ENCODE measurements at places on chromosomes 3 and 15. TPM values are rescaled to one million over a fixed set of nuclear protein-coding genes. Genes with fewer than 3 reads are reported as not detected.

ADGRG7 gene
- total RNA-seq = 4.2 TPM

LAMB2 gene
- total RNA-seq = 181 TPM

CPA3 gene
- total RNA-seq = not detected

GABRB3 gene
- total RNA-seq = not detected

DNA sequence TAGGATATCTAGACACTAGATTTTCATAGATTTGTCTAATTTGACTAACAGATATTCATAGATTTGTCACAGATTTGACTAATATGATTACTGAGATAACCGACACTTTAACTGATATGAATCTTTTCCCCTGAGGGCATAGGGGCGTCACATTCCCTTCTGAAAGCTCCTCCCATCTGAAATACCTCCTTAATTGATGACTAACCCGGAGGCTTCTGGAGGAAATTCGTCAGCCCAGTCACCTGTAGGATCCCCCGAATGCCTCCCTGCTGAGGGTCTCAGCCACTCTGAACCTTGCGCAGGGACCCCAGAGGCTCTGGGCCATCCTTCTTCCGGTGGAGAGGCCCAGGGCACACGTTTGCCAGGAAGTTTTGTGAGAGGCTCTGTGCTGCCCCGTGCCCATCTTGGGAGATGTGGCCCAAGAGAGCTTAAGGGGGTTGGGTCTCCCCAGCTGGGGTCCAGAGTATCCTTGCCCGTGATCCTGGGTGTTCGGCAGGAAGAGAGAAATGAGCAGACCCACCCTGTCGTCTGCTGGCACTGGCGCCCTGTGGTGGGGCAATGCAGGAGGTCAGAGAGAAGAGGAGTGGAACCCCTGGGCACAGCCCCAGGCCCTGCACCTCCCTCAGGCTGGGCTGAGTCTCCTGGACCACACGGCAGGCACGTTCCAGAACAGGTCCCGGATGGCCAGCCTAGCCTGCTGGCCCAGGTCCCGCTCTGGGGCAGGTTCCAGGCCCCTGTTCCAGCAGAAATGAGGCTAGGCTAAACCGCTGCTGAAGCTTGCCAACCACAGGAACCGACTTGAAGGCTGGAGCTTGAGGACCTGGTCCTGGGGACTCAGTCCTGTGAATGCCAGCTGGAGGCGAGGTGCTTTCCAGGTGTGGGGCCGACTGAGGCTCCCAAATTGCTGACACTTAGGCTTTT, 1.7 kb downstream of the PLA2G4D start:
- H3K27ac ChIP-seq = no peak overlapping the region
- no peaks in the 10 kb centered on the region for H3K36me3 ChIP-seq
- no peak overlapping the region for H3K4me3 ChIP-seq
- DNase-seq = no peak
- H3K27me3 ChIP-seq = no peaks in the 10 kb centered on the region
- H3K4me1 ChIP-seq = peaks cover 10% of the 10 kb centered on the region

DNA sequence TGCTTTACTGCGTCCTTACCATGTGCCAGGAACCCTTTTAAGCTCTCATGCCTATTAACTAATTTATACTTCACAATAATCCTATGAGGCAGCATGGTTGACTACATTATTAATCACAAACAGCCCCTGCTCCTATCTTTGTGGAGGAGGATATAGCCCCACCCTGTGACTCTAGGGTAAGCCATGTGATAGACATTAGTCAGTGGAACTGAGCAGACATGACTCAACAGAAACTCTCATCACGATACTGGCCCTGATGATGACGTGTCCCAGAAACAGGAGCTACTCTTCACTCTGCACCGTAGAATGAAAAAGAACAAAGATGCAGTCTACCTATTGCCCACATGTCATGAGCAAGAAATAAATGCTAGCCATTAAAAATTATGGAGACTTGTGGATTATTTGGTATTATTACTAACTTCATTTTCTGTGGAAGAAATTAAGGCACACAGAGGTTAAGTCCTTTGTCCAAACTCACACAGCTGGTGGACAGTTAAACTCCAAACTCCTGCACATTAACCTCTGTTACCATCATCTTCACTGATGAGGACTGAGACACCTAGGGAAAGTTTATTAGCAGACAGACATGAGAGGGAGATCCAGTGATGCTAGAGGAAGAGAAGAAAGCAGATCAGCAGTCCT, 51.2 kb downstream of the CFAP20DC start:
- no peaks in the 10 kb centered on the region for H3K36me3 ChIP-seq
- H3K27ac ChIP-seq = no peak overlapping the region
- no peaks in the 10 kb centered on the region for H3K27me3 ChIP-seq
- H3K4me3 ChIP-seq = no peak overlapping the region
- no peaks in the 10 kb centered on the region for H3K4me1 ChIP-seq
- no peak for DNase-seq

- H3K4me1 ChIP-seq = no peaks in the 10 kb centered on the region
- no peak overlapping the region for H3K4me3 ChIP-seq
- H3K27ac ChIP-seq = no peak overlapping the region
- DNase-seq = no peak
- no peaks in the 10 kb centered on the region for H3K27me3 ChIP-seq
- no peaks in the 10 kb centered on the region for H3K36me3 ChIP-seq
Measured at GRCh38 chr3:174295306-174296092, 563.6 kb upstream of the NAALADL2 start.

- H3K4me1 ChIP-seq = no peaks in the 10 kb centered on the region
- no peaks in the 10 kb centered on the region for H3K36me3 ChIP-seq
- H3K4me3 ChIP-seq = no peak overlapping the region
- no peak for DNase-seq
Measured at GRCh38 chr15:69719527-69720240, 267.1 kb downstream of the RPLP1 start.

DNA sequence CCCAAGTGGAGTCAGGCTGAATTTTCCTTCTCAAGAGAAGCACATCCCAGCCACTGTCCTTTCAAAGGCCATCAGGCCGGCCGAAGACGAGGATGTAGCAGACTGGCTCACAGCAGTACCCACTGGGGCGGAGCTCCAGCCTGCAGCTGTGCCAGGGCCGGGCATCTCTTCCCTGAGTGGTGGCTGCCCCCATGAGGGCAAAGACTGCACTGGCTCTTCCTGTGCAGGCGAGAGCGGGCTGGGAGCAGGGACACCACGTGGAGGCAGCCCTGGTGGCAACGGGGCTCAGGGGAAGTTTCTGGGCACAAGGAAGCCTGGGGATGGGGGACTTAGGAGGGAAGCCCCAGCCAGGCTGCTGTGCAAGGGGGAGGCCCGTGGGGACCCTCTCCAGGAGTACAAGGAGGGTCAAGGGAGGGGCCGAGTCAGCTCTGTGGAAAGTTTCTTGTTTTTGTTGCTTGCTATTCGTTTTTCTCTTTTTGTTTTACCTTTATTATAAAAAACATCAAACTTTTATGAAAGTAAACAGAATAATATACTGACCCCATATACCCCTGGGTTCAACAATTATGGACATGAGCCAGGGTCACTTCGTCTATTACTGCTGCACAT, 66.1 kb downstream of the RPN1 start:
- peak; percentile 39 for DNase-seq
- no peaks in the 10 kb centered on the region for H3K27me3 ChIP-seq
- H3K27ac ChIP-seq = no peak overlapping the region
- H3K36me3 ChIP-seq = no peaks in the 10 kb centered on the region
- H3K4me3 ChIP-seq = no peak overlapping the region

GRCh38 chr3:16520970-16521881, 7.7 kb upstream of the RFTN1 start:
- no peaks in the 10 kb centered on the region for H3K27me3 ChIP-seq
- H3K27ac ChIP-seq = no peak overlapping the region
- H3K4me1 ChIP-seq = peaks cover 7% of the 10 kb centered on the region
- H3K4me3 ChIP-seq = no peak overlapping the region
